Stimulated activated CD4-positive, alpha-beta T cell treated with anti-CD3 and anti-CD28 coated beads, Interleukin-1b, Interleukin-23, amount 100 ng/mL, for 1 hour (primary cell): ENCODE measurements at places on chromosomes 12 and 14.

GRCh38 chr14:78829274-78829673 lies 659.1 kb downstream of the NRXN3 start:
- no peak for DNase-seq

- no peak for DNase-seq
These were observed 86.2 kb upstream of the VASH1 start for GRCh38 chr14:76675046-76675445.

DNA sequence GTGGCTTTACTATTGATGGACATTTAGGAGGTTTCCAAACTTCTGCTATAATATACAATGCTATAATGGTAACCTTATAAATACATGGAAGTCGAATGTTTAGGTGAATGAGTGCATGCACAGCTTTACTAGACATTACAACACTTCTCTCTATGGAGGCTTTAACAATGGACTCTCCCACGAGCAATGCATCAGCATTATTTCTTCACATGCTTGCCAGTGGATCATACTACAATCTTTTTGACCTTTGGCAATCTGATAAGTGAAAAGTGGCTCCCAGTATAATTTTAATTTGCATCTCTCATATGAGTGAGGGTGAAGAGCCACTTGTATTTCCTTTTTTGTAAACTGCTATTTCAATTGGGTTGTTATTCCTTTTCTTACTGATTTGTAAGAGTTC lies 18.2 kb downstream of the RDH12 start:
- DNase-seq = no peak

GRCh38 chr14:81390696-81391095 lies 9.4 kb downstream of the STON2 start:
- no peak for DNase-seq

GRCh38 chr12:55673638-55674037 lies 34.1 kb downstream of the ITGA7 start:
- DNase-seq = no peak
